Activated CD4-positive, alpha-beta T cell treated with anti-CD3 and anti-CD28 coated beads for 1 hour (primary cell): ENCODE measurements at places on chromosomes 4 and X.

DNA sequence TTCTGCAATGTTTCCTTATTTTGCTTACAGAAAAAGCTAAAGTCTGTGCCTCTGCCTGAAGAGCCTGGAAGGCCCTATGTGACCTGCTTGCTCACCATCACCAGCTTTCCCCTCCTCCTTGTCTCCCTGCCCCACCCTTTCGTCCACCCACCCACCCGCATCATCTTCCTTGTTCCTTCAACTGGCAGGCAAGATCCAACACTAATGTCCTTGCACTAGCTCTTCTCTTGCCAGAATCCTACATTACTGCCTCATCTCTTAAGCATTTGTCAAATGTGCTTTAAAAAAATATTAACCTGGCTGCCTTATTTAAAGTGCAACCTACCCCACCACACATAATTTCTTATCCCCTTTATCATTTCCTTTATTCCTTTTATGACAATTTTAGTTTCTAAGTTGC, 165.1 kb upstream of the PPP3CA start:
- DNase-seq, result no peak

- DNase-seq, result no peak
Observed at GRCh38 chrX:49656533-49656932, 39.3 kb downstream of the PAGE1 start.

- no peak for DNase-seq
Observed at GRCh38 chr4:8688041-8688907, 95.7 kb downstream of the CPZ start.

DNA sequence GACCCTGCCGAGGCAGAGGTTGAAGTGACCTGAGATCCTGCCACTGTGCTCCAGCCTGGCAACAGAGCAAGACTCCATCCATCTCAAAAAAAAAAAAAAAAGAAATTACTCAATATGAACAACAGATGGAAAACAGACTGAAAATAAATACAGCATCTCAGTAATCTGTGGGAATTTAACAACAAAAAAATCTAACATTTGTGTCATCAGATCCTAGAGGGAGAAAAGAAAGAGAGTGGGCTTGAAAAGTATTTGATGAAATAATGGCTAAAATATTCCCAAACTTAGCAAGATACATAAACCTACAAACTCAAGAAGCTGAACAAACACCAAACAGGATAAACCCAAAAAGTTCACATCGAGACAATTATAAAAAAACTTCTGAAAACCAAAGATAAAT, 84.7 kb downstream of the CENPC start:
- DNase-seq, result no peak

DNA sequence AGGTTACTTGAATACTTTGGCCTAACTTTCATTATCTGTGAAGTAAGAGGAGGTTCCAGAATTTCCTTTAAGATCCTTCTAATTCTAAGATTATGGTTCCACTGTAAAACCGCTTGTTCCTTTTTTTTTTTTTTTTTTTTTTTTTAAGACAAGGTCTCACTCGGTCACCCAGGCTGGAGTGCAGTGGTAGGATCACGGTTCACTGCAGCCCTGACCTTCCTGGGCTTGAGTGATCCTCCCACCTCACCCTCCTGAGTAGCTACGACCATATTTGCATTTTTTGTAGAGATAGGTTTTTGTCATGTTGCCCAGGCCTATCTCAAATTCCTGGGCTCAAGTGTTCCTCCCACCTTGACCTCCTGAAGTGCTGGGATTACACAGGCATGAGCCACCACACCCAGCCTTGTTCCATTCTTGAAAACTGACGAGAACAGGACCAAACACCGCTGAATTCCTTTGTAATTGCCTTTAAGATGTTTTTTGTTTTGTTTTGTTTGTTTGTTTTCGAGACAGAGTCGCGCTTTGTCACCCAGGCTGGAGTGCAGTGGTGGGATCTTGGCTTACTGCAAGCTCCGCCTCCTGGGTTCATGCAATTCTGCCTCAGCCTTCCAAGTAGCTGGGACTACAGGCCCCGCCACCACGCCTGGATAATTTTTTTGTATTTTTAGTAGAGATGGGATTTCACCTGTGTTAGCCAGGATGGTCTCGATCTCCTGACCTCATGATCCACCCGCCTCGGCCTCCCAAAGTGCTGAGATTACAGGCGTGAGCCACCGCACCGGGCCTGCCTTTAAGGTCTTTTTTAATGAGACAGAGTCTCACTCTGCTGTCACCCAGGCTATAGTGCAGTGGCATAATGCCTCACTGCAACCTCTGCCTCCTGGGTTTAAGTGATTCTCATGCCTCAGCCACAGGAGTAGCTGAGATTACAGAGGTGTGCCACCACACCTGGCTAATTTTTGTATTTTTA, 6.8 kb downstream of the PDS5A start:
- DNase-seq, result no peak

GRCh38 chrX:21374994-21375707, 933 bp downstream of the CNKSR2 start:
- no peak for DNase-seq

- DNase-seq, result no peak
Observed at GRCh38 chrX:57156397-57157049, 19.3 kb upstream of the SPIN2A start.

DNA sequence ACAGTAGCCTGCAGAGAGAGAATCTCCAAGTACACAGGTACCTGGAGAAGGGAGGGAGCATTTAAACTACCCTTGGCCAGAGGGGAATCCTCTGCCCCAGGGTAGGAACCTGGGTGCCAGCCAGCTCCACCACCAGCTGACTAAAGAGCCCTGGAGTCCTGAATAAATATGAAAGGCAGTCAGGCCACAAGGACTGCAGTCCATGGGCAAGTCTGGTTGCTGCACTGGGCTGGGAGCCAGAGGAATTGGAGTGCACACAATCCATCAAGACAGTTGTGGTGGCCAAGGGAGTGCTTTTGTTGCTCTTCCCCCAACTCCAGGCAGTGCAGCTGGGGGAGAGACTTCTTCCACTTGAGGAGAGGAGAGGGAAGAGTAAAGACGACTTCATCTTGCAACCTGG, 172.5 kb downstream of the HNRNPD start:
- DNase-seq, result no peak

- DNase-seq, result no peak
Observed at GRCh38 chr4:673349-674091, 556 bp downstream of the ATP5ME start.
